ENCODE measurements at places on chromosomes 4 and X.

- no peak for DNase-seq
Measured at GRCh38 chr4:78481180-78481579, 70.4 kb upstream of the ANXA3 start.

DNA sequence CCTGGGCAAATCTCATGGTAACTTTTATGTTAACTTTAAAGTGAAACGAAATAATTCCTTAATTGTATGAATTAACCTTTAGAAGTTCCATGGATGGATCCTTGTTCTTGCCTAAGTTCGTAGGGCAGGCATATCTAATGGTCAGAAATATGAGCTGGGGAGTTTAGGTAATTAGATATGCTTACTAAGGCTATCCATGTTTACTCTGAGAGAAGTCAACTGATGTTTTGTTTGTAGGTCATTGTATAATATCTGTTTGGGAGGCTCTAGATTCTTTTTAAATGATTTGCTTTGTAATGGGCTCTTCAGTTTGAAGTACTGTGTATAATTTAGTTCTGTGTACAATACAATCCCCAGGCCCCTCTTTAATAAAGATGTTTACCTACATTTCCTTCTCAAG, 117.0 kb downstream of the DCK start:
- DNase-seq, result no peak

- DNase-seq, result no peak
Measured at GRCh38 chrX:138914767-138915166, 203.2 kb upstream of the FGF13 start.

DNA sequence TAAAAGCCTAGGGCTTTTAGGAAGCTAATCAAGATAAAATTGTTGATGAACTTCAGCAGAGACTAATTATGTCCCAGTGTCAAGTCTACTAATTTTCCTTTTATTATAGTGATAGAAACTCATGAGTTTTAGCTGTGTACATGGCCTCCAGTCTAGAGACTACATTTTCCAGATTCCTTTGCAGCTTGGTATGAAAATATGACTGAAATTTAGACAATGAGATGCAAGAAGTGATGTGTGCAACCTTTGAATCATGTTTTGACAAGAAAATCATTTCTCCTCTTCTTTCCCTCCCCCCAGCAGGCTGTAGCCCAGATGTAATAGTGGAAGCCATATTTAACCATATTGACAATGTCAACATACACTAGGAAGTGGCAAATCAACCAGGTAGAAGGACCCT, 30.3 kb upstream of the IL13RA2 start:
- DNase-seq, result no peak

DNA sequence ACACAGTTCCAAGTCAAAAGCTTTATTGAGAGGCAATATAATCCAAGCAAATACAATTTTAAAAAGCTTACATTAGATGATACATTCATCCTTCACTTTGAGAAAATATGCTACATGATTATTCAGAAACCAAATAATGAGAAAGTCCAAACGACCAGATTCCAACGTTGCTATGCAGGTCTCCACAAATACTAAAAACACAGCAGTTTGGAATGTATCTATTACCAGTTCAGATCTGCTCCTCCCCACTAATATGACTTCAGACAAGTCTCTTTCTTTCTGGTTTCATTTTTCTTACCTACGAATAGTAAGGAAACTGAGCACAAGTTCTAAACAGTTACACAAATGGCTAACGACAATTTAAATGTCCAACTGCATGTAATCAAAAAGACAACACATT, 9.5 kb downstream of the NAF1 start:
- no peak for DNase-seq

DNA sequence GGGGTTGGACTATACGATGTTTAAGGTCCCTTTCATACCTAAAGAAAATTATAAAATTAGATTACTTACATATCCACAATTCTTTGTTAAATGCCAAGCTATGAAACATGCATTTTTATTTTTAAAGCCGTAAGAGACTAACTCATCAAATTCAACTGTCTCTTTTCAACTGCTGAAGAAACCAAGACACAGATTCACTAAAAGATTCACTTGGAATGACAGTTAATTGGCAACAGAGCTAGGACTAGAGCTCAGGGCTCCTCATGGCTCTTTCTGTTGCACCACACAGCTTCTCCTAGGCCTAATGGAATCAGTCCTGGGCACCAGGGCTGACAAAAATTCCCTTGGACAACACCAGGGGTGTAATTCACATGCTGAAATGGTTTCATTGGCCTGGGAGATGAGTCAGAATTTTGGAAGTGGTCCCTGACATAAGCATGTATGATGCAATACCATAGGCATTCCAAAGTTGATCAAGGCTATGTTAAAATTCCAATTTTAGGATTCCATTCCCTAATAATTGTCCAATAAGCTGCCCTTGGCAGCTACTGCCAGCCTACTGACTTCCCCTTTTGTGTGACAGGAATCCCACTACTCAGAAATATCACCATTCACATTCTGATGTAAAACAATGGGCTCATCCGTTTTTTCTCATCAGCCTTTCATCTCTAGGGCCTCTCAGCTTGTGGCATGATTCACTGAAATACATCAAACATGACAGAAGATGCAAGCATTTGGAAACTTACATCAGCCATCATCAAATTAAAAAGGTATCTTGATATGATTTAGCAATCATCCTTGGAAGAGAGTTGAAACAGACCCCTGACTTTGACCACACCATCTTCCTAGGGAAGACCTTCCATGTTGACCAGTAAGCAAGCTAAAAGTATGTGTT, 54.2 kb downstream of the PLAC1 start:
- DNase-seq, result no peak

DNA sequence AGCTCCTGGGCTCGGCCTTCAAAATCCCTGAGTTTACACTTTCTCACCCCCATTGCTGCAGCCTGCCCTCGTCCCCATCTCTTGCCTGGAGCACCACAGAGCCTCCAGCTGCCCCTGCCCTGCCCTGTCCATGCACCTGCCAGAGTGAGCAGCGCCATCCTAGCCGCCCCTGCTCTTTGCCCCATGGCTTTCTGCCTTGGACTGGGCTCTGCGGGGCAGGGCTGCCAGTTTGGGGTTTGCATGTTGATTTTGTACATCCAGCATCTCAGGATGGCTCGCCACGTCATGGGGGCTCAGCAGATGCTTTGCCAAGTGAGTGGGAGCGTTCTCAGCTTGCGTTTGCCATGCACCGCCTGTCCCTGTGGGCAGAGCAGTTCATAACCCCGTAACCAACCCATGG, 67.1 kb upstream of the HGFAC start:
- no peak for DNase-seq

DNA sequence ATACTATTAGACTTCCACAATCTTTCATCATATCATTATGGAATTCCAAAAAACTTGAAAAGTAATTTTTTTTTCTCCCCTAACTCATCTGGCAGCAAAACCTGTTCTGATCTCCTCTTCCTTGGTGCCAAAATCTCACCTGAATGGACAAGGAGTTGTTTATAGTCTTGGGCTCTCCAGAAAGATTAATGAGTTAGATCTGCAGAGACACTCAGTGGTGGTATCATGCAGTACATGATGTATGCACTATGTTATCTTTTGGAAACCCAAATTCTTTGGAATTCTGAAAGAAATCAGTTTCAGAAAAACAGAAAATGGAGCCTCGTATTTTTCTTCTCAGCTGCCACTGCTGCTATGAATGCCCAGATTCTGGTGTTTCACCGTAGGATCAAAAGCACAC, 11.7 kb downstream of the GPM6B start:
- DNase-seq, result no peak

DNA sequence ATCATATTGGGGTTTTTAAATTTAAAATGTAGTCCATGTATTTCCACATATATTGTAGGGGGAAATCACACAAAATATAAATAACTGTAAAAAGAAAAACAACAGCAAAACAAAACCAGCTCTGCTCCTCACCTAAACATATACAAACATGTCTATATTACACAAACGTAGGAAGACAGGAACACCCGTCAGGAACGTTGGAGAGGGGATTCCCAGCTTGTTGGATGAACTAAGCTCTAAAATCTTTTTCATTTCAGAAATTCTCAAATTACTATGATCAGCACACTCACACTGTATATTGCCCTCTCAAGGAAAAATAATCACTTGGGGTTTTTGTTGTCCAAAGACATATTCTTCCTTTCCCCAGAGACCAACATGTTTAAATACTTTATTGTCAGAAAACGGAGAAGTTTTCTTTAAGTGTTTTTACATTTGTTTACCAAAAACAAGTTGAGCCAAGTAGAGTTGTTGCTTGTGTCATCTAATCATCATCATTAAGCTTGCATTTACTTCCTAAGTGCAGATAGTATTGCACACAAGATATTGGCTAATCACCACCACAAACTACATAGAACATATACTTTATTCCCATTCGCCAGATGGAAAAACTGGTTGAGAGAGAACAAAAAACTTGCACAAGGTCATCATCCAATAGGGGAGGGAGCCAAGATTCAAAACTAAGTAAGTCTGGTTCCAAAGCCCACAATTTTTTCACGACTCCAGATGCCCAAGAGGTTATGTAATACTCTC, 2.4 kb upstream of the TLR10 start:
- no peak for DNase-seq

DNA sequence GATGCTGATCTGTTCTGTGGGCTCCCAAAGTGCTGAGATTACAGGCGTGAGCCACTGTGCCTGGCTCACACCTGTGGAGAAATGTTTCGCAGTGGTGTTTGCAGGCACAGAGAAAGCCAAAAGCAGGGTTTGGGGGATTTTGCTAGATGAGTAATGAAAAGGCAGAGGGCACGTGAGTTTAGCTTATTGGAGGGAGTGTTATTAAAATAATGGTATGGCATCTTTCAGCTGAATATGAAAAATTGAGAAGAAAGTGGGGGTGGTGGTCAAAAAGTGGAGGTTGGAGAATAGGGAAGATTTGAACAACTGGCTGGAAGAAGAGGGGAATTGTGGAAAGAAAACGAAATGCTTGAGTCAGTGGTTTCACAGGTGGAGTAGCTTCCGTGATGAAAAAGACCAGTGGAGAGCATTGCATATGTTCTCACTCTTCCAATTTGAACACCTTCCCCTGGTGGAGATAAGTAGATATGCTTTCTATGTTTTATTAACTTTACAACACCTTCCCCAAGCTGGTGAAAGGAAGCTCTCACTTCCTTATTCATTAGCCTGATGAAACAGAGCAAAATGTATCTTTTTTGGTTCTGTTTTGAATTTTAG, 1.1 kb upstream of the CHST7 start:
- no peak for DNase-seq

- DNase-seq, result no peak
Measured at GRCh38 chr4:140053185-140053584, 100.8 kb downstream of the MAML3 start.

GRCh38 chr4:111573386-111573785, 571.9 kb upstream of the FAM241A start:
- DNase-seq, result no peak

GRCh38 chrX:110836982-110837381, 41.4 kb upstream of the CHRDL1 start:
- no peak for DNase-seq

- DNase-seq, result no peak
Measured at GRCh38 chr4:142353149-142353738, 492.9 kb downstream of the INPP4B start.

GRCh38 chr4:20020056-20020455, 231.6 kb upstream of the SLIT2 start:
- DNase-seq, result no peak

GRCh38 chr4:1405636-1406393, 427 bp downstream of the NKX1-1 start:
- no peak for DNase-seq

- DNase-seq, result no peak
Measured at GRCh38 chr4:152458801-152459302, 77.0 kb downstream of the FBXW7 start.

DNA sequence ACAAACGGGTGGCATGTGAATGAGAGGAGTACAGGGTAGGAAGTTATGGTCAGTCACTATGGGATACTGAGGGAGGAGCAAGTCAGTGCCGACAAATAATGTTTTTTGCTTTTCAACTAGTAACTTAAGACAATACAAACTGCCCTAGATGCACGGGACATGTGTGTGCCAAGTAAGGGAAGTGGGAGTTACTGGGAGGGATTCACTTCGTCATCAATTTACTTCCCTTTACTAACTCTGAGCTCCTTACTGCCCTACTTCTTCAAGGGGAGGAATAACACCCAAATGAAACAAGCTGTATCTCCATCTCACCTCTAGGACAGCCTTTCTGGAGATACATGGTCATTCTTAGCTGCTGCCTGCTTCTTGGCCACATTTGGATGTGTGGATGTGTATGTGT, 97.7 kb downstream of the DGKK start:
- DNase-seq, result no peak

DNA sequence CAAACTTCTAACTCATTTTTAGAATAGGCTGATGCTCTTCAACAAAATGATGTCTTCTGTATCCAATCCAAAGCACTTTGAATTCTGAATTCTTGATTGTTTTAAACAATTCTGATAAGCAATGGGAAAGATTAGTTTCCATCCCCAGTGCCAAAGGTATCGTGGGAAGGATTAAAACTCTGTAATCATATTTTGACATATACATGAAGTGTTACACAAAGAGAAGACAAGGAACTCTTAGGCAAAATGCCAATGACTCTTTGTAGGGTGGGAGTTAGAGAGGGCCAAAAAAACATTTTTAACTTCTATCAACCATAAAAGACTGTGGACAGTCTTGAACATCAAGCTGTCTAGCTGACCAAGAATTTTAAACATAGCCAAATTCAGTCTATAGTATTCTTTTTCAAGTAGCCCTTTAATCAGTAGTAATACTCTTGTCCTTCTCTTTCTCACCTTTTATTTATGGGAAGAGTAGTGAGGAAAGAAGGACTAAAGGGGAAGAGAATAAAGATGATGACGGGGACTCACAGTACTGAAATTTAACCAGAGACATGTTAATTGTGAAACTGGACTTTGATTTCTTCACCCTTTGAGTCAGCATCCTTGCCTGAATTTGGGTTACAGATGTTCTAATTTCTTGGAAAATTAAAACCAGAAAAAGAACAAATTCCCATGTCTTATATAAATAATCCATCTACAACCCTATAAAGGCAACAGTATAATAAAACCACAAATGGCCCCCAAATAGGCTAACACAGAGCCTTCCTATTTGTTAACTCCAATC, 51.8 kb upstream of the VEGFD start:
- no peak for DNase-seq
